Stimulated activated CD8-positive, alpha-beta memory T cell treated with anti-CD3 and anti-CD28 coated beads, Interleukin-7, amount 100 ng/mL, for 1 hour (primary cell): ENCODE measurements at places on chromosomes 1 and 21.

DNA sequence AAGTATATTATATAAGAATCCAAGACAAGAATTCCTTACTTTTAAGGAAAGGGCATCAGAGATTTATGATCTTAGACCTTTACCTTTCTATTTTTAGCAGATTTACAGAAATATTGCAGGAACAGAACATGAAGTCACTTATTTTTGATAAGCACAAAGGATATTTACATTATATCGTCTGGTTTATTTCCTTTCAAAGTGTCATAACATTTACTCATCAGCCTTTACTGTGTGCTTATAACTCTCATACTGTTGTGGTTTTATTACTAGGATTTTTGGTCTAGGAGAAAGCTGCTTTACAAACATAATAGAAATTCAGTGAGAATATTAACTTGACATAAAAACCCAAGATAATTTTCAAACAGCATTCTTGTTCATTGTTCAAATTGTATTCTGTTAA lies 47.6 kb downstream of the APP start:
- DNase-seq, result no peak

- no peak for DNase-seq
Measured at GRCh38 chr1:36572906-36573305, 90.2 kb upstream of the CSF3R start.

GRCh38 chr1:226211181-226211821 lies 12.2 kb upstream of the MIXL1 start:
- no peak for DNase-seq

DNA sequence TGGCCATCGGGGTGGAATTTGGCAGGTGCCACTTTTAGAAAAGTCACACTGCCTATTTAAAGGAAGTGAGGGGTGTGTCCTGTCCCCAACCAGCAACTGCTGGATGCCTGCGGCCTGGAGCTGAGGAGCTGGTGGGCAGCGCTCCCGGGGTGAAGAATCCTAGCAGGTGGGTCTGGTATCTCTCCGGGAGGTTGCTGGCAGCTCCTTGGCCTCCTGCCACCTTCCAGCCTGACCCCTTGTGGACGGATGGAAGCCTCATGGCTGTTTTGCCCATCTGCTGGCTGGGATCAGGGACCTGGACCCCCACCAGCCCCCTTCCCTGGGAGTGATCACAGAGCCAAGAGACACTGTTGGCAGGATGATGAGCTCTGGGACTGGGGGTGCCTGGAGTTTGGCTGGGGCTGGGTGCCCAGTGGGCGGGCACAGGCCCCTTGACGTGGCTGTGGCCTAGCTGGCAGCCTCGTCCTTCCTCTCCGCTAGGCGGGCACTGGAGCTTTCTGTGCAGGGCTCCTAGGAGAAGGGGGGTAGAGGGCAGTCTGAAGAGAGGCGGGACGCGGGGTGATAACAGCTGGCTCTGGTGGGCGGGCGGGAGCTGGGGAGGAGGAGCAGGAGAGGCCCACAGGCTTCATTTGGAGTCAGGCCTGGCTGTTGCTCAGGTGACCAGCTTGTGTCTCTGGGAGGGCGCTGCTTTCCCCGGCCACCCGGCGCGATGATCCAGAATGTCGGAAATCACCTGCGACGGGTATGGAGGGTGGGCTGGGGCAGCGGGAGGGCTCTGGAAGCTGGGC lies at the start of gene ACOT11:
Gene ACOT11, plus strand, starts transcription at position 628 of the 788 bp plus-strand sequence. Its CDS starts 82 bp downstream, at position 710.
- DNase-seq, result no peak

GRCh38 chr1:54238353-54239034 lies 38.5 kb downstream of the MRPL37 start:
- no peak for DNase-seq

GRCh38 chr1:223725578-223725977 lies 13.2 kb downstream of the CAPN2 start:
- DNase-seq, result no peak

GRCh38 chr1:218207194-218207593 lies 77.9 kb upstream of the RRP15 start:
- DNase-seq, result no peak

DNA sequence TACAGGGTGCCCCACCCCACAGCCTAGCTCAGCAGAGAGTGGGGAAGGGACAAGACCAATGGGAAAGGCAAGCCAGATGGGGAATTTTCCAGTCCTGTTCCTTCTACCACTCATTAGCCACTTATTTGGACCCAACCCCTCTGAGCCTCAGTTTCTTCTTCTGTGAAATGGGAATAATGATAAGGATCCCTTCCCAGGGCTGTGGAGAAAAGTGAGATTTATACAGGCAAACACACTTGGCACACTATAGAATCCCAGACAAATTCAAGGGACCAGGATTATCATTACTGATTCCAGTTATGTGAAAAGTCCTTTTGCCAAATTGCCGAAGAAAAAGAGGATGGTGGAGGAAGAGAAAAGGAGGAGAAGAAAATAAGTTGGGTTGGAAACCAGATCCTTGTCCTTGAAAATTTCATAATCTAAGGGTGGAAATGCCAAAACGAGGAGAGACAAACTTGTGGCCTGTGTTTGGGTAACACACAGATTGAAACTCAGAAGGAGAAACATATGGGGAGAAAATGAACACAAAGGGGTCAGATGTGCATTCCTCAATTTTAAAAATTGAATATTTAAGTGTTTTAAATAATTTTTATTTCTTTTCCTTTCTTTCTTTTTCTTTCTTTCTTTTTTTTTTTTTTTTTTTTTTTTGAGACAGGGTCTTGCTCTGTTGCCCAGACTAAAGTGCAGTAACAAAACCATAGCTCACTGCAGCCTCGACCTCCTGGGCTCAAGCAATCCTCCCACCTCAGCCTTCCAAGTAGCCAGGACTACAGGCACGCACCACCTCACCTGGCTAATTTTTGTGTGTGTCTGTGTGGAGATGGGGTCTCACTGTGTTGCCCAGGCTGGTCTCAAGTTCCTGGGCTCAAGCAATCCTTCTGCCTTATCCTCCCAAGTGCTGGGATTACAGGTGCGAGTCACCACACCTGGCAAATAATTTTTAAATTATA lies 9.6 kb downstream of the CAPN2 start:
- no peak for DNase-seq

- no peak for DNase-seq
Measured at GRCh38 chr1:153087652-153088051, 6.7 kb downstream of the SPRR2E start.
